ENCODE measurements at places on chromosomes 5 and 9.

DNA sequence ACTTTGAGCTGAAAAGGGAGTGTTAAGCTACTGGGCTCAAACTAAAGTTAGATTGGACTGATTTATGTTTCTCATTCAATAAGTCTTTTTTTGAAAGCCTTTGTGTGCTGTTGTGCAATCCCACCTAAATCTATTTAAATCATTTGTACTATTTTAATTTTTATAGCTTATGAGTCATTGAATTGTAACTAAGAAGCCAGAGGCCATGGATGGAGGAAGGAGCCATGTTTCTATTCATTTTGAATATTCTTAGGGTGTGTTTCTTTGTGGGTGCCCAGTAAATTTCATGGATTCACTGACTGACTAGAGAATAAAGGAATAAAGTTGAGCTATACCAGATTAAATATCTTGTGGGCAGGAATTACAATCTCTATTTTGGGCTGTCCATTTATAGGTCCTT, 238.5 kb downstream of the KIF4B start:
- DNase-seq: no peak

DNA sequence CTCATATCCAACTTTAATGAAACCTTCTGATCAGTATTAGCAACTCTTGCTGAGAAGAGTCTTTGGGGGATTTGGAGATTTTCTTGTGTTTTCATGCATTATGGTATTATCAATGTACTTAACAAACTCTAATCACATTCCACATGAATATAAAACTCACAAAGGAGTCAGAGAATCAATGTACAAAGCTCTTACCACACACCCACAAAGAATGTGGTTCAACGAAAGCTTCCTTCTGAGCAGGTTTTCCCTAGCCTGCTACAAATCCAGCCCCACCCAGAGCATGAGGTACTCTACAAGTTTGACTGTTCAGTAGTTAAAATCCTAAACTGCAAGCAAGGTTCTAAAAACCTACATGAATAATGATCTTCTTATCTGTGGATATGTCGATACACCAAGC, 210.1 kb downstream of the TARS1 start:
- DNase-seq: no peak

GRCh38 chr5:96821260-96821916, 13.6 kb upstream of the ERAP1 start:
- no peak for DNase-seq

DNA sequence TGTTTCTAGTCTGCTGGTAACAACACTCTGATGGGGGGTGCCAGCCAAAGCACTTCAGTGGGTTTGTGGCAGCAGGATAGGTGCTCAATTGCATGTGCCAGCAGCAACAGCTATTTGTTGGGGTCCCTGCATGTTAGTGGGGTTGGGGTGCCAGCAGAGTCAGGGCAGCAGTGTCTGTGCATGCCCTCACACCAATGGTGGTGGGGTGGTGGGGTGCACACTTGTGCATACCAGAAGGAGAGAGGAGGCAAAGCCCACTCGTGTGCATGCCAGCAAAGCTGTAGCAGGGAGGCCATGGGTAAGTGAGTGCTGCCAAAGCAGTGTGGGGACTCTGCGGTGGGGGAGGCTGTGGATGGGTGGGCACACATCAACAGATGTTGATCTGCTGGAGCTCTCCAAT, 232.2 kb downstream of the GABRG2 start:
- no peak for DNase-seq

- DNase-seq: no peak
Measured at GRCh38 chr5:147504011-147504410, 5.9 kb downstream of the DPYSL3 start.

- DNase-seq: no peak
Measured at GRCh38 chr9:14744768-14745167, 22.2 kb upstream of the CER1 start.

GRCh38 chr5:128645581-128645980, 107.5 kb upstream of the FBN2 start:
- no peak for DNase-seq

- DNase-seq: no peak
Measured at GRCh38 chr5:35847961-35848360, 8.7 kb upstream of the IL7R start.

- no peak for DNase-seq
Measured at GRCh38 chr9:132301521-132301920, 53.3 kb downstream of the SETX start.

DNA sequence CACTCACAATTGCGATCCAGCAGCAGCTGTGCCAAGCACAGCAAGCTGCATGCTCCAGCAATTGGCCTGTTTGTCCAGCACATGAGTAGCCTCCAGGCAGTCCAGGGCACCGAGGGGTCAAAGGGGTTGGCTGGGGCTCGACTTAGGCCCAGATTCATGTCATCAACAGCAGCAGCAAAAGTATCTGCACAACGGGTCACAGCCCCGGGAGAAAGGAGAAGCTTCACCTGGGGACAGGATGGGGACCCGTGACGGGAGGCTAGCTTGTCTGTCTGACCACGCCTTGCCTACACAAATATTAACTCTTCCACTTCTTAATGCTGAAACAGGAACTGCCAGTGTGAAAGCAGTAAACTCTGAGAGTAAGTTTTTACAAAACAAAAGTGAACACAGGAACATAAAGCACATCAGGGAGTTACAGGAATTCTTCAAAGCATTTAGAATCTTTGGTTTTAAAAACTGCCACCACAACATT, 191.2 kb downstream of the PIK3R1 start:
- no peak for DNase-seq

GRCh38 chr5:140213370-140213983, 38.5 kb downstream of the CYSTM1 start:
- DNase-seq: no peak

DNA sequence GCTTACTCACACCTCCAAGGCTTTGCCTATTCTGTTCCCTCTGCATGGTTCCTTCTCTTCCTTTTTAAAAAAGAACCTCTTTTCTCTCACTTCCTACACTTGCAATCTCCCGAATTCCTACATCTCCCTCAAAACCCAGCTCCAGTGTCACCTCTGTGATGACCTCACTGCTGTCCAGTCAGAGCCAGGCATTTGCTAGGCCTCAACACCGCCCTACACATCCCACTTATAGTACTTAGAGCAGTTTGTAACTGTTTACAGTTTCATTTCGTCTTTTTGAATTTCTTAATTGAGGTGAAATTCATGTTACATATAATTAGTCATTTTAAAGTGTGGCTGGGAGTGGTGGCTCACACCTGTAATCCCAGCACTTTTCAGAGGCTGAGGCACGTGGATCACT, 30.8 kb downstream of the CD14 start:
- no peak for DNase-seq

DNA sequence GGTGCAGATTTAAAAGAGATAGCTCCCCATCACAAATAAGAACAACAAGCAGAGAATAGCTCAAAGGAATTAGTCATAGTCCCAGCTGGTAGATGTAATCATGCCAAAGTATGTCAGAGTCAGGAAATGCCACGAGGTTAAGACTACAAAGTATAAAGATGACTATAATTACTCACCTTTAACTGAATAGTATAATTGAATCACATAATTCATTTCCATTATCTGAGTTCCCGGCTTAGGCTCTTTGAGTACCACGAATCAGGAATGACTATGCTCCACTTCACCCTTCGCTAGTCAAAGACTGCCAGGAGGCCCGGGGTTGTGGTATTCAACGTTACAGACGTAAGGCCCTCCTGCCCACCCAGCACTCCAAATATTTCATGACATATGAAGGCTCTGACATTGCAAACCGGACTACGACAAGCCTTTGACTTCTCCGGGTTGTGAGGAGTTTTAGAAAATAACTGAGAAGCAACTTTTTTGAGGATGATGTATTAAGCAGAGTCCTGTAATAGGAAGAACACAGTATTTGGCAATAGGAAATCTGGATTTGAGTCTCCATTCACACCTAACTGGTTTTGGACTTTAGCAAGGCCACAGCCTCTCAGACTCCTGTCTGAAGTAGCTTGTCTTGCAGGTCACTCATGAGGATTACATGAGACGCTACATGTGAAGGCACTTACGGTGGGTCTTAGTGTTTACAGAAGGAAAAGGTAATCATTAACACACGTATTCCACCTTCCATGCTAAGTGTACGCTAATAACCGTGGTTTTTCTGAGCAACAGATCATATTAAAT, 64.6 kb downstream of the ENC1 start:
- no peak for DNase-seq

GRCh38 chr5:60395712-60396329, 304.1 kb downstream of the DEPDC1B start:
- no peak for DNase-seq

DNA sequence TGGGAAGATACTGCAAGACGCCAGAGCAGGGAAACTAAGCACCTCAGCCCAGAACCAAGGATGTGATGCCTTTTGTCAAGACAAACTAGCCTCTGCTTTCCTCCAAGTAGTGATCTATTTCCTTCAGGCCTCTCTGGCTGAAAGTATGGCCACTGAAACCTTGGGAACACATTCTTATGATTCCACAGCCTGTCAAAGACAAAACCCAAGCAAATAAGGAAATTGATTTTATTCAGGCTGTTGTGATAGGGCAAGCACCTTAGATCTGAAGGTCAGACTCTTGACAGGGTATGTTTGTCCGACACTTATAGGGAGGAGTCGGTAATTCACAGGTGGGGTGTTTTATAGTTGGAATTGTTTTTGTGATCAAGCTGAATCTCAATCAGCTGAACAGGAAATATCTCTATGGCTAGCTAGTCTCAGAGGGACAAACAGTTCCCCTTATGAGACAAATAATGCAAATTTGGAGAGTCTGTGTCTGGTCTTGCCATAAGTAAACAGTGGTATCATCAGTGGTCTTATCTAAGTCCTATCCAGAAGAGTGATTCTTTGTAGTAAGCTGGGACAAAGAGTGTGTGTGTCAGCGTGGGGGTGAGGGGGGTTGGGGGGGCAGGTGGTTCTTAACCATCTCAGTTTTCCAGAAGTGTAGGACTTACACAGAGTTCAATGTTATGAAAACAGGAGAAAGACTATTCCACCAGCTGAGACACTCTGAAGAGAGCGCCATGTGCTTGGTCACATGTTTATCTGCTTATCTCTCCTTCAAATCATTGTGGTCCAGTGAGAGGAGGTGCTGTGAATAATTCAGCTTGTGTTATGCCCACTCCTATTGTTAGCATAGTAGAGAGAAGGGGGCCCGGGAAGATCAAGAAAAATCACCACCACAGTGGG, 6.7 kb upstream of the ZCCHC10 start:
- DNase-seq: no peak

Data from mesothelial cell of epicardium (in vitro differentiated cells).